ENCODE measurements at places on chromosomes 12 and 14.

DNA sequence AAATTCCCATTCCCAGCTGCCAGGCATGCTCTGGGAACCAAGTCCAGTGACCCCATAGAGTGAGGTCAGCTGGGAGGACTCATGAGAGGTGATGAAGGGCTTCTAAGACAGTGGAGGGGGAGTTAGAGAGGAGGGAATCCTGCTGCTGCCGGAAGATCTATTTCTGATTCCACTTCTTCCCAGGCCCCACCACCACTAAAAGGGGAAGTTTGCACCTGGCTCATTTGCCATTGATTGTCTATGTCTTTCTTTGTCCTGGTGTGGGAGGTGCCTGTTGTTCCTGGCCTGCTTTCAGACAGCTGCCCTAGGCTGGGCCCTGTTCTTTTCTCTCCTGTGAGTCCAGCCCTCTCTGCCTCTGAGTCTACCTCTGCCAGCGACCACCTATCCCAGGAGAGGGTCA, 3.0 kb upstream of the KRT6A start:
- no peak for DNase-seq

- DNase-seq = no peak
Measured at GRCh38 chr12:50157259-50157658, 9.9 kb downstream of the CERS5 start.

GRCh38 chr12:117342682-117343081, 18.7 kb downstream of the NOS1 start:
- DNase-seq = no peak

GRCh38 chr14:53608369-53608768, 348.3 kb downstream of the BMP4 start:
- no peak for DNase-seq

DNA sequence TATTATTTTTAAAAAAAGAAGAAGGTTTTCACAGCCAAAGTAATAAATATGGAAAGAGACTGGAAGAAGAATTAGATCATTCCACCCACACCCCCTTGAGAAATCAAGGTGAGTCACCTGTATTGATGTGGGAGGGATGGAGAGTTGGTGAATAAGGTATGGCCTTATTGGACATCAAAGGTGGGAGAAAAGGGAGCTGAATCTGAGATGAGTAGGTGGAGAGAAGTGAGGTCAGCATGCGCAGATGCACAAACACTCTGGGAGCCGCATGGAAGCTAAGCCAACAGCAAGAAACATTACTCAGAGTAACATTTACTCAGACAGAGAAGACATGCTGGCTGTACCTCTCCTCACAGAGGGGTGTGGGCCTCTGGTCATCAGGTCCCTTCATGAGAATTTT, 113.1 kb upstream of the FOXG1 start:
- no peak for DNase-seq

DNA sequence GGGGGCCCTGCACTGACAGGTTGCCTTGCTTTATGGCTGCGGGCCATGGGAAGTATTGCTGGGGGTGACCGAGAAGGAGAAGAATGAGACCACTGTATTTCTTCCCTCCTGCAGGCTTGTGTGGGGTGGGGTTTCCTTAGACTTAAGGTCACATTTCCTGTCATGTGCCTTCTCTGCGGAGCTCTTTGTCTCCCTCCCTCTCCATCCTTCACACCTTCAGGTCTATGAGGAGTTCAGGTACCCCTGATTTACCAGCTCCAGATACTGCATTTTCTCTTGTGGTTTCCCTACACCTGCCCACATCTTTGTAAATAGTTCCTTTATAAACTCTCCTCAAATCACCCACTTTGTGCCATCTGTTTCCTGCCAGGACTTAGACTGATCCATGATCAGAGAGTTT, 3.6 kb downstream of the FNTB start:
- DNase-seq = no peak

DNA sequence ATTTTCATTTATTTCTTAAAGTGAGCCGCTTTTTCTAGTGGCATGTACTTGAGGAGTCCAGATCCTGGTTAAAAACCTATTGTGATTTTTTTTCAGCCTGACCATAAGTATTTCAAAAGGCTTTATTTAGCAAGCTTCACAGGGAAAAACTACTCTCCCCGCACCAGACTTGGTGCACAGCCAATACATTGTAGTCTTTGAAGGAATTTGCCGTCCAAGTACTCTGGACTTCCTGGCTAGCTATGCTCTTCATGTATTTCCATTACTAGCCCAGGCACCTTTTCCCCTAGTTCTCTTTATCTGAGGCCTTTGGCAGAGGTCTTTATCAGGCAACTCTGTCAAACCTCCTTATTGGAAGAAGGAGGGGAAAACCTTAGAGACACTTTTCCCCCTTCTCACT, 234.7 kb downstream of the CCDC91 start:
- DNase-seq = no peak

- DNase-seq = no peak
Measured at GRCh38 chr12:92673756-92674155, 29.0 kb upstream of the PLEKHG7 start.

- no peak for DNase-seq
Measured at GRCh38 chr14:56676042-56676441, 96.4 kb downstream of the TMEM260 start.

DNA sequence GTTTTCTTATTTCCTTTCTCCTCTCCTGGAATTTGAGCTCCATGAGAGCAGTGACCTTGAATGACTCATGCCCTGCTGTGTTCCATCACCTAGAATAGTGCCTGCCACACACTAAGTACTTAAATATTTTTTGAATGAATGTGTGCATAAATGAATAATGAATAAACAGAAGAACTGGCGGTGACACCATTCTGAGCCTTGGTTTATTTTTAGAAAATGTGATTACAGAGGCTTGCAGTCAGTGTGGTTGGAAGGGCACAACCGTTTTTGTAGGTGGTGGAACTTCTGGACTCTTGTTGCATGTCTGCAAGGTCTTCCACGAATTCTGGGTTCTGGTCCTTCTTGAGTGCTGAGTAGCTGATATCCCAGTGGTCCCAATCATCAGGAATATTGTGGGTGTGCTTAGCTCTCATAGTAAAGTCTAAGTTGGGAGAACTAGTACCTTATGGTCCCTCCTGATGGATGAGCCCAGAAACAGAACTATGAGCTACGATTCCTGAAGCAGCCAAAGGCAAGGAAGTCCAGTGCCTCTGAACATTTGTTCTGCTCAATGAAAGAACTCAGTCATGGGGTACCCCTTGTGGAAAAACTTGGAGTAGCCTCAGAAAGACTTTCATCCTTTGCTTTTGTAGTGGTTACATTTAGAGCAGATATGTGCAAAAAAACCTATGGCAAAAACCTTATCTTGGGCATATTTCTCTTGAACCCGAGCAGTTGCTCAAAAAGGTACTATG, 28.8 kb upstream of the BHLHE41 start:
- DNase-seq = no peak

GRCh38 chr12:93762912-93763553, 85.9 kb downstream of the CRADD start:
- DNase-seq = no peak

GRCh38 chr14:75297411-75298040, 18.9 kb downstream of the FOS start:
- no peak for DNase-seq

All from stimulated activated CD8-positive, alpha-beta memory T cell treated with anti-CD3 and anti-CD28 coated beads, Interleukin-4, amount 100 ng/mL, for 24 hours (primary cell).